ENCODE measurements at places on chromosomes 7 and 10. TPM values are rescaled to one million over a fixed set of nuclear protein-coding genes. Genes with fewer than 3 reads are reported as not detected.
A peak's percentile ranks its signal among the peaks of the same experiment; 100 is the strongest.

GRCh38 chr10:1119027-1119426 is 62.8 kb downstream of the WDR37 start:
- DNase-seq, result no peak

Gene BLVRA
- 53.5 TPM for total RNA-seq

DNA sequence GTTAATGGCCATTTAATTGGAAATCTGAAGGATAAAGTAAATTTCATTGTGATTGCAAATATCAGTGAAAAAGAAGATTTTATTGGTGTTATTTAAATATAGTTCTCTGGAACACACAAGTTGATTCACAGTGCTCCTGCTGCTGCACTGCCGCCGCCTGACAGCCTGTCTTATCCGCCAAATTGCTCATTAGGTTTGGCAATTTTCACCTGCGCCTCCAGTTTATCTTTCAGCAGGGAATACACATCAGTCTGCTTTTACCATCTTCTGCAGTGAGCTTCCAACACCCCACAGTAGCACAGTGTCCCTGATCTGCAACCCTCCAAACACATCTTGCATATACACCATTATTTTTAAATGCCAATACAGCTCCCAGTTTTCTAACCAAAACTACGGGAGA is 308.3 kb downstream of the PARD3 start:
- DNase-seq, result no peak

- no peak for DNase-seq
These were observed 75.8 kb downstream of the DLG5 start for GRCh38 chr10:77850620-77851231.

- DNase-seq, result no peak
These were observed 340.3 kb downstream of the CXCL12 start for GRCh38 chr10:44044549-44044948.

Gene CPN1
- not detected for total RNA-seq

- DNase-seq, result no peak
These were observed 179.3 kb upstream of the CSTF2T start for GRCh38 chr10:51878695-51879094.

- no peak for DNase-seq
These were observed 59.8 kb downstream of the HK1 start for GRCh38 chr10:69338133-69338456.

- DNase-seq, result no peak
These were observed 114.5 kb upstream of the IMMP2L start for GRCh38 chr7:111676811-111677210.

DNA sequence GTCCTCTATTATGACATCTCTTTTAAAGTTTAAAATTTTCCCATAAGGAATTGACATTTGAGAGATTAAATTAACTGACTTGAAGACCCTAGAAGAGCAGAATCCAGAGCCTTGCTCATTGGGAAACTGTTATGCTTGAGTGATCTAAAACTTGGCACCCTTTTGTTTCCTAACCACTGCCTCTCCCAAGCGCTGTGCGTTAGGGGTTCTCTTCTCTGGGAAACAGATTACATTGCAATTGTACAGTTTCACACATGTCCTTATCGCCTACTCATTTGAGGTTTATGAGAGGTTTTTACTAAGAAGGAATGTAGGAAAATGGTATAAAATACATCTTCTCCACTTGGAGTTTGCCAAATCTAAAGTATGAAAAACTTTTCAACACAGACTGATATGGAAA is 126.8 kb upstream of the AMPH start:
- no peak for DNase-seq

GRCh38 chr10:3420527-3421469 is 248.2 kb upstream of the PITRM1 start:
- DNase-seq, result no peak

GRCh38 chr10:79396520-79396919 is 48.9 kb downstream of the ZCCHC24 start:
- DNase-seq, result no peak

Gene CTAGE4
- total RNA-seq, result 0.09 TPM

- DNase-seq, result peak; percentile 37
These were observed 607.8 kb downstream of the PTPRN2 start for GRCh38 chr7:157979636-157980340.

DNA sequence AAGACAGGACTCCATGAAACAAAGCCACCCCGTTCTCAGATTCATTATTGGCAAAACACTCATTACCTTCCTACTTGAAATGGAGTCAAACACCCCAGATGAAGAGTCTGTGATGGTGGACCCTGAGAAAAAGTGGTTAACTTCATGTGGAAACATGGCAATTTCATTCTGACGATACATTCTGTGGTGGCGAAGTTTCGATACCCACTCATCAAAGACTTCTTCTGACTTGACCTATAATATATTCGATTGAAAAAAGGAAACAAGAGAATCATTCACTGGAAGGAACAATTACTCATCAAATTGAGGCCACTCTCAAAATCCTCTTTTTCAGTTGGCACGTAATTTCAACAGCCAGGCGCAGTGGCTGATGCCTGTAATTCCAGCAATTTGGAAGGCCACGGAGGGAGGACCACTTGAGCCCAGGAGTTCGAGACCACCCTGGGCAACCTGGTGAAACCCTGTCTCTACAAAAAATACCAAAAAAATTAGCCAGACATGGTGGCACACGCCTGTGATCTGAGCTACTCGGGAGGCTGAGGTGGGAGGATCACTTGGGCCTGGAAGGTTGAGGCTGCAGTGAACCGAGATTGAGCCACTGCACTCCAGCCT is 108.8 kb upstream of the GSDME start:
- DNase-seq, result no peak

GRCh38 chr7:75688200-75689136 is 50.3 kb downstream of the HIP1 start:
- no peak for DNase-seq

GRCh38 chr7:2503056-2503941 is 16.3 kb upstream of the LFNG start:
- no peak for DNase-seq

Gene UNCX
- not detected for total RNA-seq

DNA sequence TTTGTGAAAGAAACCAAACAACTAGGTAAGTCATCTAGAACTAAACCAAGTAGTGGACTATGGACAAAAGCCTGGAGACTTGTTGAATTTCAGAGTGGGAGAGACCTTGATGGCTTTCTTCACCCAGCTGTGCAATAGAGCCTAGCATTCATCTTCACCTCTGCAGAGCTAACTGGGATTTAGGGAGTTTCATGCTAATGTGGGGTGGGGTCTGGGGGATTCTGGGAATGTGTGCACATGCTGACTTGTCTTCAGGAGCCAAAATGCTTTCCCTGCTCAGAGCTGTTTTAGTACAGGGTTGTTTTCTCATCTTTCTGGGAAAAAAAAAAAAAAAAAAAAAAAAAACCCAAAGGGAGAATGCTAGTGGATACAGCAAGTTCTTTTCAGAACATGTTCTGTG is 81.3 kb upstream of the ARHGAP21 start:
- DNase-seq, result no peak

Gene MRC1
- not detected for total RNA-seq

DNA sequence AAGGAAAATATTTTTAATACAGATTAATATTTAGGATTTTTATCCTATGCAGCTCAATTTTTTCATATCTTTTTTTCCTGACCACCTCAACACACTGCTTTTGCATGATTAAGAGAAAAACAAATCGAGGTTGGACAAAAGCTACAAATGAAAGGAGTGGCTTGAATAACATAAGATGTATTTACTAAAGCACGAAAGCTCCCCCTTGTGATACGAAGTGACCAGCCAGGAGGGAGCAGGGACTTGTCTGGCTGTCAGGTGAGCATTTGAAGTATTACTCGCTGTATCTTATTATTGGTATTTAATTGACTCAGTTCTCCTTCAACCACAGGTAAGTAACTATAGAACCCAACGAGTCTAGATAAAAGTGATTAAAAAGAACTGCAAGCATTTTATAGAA is 265.2 kb upstream of the PHF14 start:
- DNase-seq, result no peak

GRCh38 chr10:101155896-101156295 is 24.8 kb downstream of the TLX1 start:
- DNase-seq, result no peak

DNA sequence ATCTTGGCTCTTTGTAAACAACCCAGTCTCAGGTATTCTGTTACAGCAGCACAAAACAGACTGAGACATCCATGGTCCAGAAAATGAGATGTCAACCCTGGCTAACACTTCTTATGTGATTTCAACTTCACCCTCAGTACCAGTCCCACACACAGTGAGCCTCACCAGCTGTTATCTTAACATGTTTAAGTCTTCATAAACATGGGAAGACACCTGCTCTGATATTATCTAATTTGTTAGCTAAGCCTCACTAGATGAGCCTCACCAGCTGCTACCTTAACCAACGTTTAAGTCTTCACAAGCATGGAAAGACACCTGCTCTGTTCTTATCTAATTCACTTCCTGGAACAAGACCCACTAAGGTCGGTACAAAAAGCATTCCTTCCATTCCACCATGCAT is 130.8 kb downstream of the CALN1 start:
- no peak for DNase-seq

Gene LRRC17
- total RNA-seq, result 88.4 TPM

Gene UBE2H
- 39.1 TPM for total RNA-seq

Gene RHOBTB1
- 5.6 TPM for total RNA-seq

DNA sequence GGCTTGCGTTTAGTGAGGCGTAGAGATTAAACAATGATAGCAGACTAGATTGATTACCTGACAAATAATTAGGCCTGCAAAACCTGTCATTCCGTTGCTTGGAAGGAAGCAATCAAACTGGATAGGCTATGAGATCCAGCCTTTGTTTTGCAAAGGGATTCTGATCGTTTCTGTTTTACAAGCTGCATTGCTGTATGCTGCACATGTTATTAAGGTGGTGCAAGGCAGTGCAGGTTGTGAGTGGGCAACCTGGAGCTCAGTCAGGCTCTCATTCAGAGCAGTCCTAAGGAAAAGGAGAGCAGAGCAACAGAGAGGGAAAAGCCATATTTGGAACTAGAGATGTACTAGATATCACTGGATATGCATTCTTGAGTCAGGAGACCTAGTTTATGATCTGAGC is 6.9 kb upstream of the NOBOX start:
- DNase-seq, result no peak

Gene SH2D4B
- 0.06 TPM for total RNA-seq

- DNase-seq, result no peak
These were observed 1189.6 kb upstream of the CELF2 start for GRCh38 chr10:9828110-9828509.

Gene NUP205
- total RNA-seq, result 102 TPM

Gene ADAM8
- 2.9 TPM for total RNA-seq

Gene FBXO24
- total RNA-seq, result not detected

DNA sequence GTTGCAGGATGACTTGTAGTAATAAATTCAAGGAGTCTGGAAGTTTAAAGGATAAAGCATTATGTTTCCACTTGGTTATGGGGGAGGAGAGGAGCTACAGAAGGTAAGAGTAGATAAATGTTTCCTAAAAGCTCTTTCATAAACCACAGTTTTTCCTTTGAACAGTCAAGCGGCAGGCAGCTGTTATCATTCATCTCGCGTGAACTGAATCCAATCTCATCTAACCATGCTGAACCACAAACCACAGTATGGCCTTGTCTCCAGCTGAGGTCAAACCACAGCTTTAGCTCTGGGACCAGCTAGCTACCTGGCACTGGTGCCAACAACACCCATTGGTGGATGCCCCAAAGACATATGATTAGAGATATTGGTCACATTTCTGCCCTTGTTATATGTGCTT is 63.3 kb downstream of the NOC3L start:
- peak; percentile 65 for DNase-seq

Gene ASAH2
- 0.46 TPM for total RNA-seq

Gene ZNF488
- total RNA-seq, result 0.97 TPM

GRCh38 chr7:47473499-47474210 is 108.3 kb downstream of the TNS3 start:
- DNase-seq, result peak; percentile 53

Gene MAGI2
- total RNA-seq, result 0.06 TPM

- peak; percentile 21 for DNase-seq
These were observed 67.5 kb upstream of the ZMIZ1 start for GRCh38 chr10:79001082-79001885.

Gene OR2A5
- total RNA-seq, result not detected

DNA sequence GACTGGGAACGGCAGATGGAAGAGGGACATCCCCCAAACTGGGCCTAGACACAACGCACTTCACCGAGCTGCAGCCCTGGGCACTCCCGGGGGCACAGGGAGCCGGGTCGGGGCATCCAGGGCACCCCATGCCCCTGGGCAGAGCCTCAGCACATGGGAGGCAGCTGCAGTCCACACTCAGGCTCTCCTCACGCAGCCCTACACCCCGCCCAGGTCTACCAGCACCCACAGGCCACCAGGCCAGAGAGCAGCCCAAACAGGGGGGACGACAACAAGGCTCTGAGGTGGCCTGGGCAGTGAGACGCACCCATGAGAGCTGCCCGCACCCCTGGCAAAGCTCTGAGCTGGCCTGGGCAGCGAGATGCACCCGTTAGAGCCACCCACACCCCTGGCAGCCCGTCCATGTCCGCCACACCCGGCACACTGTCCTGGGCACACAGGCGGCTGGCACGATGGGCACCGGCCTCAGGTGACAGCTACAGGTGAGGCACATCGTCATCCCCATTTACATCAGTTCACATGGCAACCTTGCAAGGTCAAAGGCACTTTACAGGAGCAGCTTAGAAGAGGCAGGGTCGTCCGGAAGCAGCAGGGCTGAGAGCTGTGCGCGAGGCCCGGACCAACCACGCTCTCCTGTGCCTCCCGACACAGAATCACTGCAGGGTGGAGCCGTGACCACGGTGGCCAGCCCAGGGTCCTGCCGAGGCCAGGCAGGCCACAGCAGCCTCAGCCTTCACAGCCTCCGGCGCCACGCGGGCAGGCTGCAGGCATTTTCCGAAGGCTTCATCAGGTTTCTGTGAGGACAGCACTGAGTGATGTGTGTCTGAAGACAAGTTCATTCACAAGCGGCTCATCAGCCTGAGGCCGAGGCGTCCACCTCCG is 228.6 kb downstream of the MAD1L1 start:
- no peak for DNase-seq

Gene OR2A12
- total RNA-seq, result not detected

Gene STK31
- total RNA-seq, result 0.34 TPM

DNA sequence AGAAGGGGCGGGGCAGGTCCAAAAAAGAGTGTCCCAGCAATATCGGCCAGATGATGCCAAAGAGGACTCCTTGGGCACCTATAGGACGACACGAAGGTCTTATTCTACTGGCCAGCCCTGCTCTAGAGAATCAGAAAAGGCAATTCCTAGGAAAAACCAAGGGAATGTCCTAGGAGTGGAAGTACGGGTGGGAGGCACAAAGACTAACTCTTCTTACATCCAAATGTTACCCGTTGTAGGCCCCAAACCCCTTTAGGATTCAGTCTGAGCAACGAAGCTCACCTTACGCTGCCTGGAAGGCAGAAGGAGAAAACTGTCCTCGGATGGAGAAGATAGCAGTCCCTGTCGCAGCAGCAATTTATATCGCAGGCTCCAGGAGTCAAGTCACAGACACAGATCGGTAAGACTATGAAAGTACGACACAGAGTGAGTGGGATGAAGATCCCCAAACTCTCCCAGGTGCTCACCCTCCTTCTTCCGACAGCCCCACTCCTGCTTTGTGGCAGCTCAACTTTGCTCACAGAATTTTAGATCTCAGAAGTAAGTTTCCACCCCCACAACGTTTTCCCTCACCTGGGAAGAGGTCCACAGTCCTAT is 558 bp downstream of the TCTN3 start:
- peak; percentile 2 for DNase-seq
